ENCODE measurements at places on chromosomes 5 and 9.

DNA sequence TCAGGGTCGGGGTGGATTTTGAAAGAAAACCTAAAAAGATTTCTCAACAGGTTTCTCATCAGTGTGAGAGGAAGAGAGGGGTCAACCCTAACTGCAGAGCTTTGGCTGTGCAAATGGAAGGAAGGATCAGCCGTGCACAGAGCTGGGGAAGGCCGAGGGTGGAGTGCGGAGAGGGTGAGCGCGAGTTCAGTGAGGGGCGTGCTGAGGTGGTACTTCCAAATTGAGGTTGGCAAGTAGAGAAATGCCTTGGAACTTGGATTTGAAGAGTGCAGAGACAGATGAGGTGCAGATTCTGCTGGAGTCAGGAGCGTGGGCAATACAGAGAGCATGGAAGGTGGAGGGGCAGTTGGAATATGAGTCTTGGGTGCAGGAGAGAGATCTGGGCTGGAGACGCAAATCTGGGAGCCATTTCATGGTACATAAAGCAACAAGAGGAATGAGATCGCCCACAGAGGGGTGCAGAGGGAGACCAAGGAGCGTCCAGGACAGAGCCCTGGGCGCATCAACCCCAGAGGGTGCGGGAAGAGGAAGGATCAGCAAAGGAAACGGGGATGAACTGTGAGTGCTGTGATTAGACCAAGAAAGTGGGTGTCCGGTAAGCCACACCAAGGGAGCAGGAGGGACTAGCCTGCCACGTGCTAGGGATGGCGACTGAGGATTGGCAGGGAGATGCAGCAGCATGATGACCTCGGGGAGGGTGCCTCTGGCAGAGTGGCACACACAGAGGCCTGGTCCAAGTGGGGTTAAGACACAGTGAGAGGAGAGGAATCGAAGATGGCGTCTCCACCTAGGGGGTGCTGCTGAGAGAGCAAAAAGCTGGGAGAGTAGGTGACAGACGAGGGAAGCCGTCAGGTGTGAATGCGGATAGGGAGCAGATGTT lies 105.8 kb downstream of the ADAMTS2 start:
- DNase-seq = no peak

GRCh38 chr5:125203912-125204311 lies 457.5 kb upstream of the ZNF608 start:
- DNase-seq = no peak

DNA sequence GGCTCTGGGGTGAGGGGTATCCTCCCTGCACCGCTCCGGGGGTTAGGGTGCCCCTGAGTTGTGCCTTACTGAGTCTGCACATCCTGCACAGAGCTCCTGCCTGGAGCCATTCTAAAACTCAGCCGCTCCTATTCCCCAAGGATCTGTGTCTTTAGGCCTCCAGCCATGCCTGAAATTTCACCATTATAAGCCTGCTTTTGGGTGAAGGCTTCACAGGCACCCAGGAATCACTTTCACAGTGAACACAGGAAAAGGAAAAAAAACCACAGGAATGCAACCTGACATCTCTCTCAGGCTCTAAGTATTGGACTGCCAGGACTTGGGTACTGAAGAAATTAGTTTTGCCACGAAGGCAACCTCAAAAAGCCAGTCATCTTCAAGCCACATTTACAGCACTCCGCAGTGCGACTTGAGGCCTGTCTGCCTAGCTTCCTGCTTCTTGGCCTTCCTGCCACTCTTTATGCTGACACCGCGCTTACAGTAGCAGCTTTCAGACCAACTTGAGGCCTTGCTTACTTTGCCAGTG lies 30.9 kb downstream of the GALNT10 start:
- DNase-seq = no peak

DNA sequence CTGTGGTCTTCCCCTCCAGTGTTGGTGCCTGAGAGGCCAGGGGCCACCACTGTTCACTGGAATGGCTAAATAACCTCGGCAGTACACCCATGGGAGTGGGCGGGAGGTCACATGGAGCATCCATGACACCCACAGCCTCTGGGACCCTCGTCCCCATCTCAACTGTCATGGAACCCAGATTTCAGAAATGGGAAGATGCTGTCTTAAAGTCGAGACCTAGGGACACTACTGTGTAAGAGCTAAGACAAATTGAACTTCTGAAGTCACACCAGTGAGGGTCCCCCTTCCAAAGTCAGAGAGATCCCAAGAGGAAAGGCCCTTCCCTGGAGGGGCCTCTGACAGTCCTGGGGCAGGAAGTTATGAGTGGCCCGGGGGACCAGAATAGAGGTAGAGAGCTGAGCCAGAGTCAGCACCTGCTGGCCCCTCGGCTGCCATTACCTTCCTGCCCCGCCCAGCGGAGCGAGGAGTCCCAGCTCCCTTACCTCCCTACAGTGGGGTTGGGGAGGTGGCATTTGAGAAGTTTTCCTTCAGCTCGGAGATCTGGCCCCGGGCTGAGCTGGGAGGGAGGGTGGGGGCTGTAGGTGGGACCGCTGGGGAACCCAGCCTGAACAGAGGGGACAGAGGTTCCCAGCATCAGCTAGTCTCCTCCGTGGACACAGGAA lies 7.6 kb downstream of the BARX1 start:
- DNase-seq = no peak

DNA sequence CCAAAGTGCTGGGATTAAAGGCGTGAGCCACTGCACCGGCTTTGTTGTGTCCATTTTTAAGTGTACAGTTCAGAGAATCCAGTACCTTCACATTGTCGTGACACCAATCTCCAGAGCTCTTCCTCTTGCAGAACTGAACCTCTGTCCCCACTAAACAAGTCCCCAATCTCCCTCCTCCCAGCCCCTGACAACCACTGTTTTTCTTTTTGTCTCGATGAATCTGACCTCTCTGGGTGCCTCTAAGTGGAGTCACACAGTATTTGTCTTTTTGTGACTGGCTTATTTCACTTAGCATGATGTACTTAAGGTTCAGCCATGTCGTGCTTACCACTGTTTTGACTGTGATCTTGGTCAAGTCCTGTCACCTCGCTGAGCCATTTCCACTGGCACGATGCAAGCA lies 1.6 kb downstream of the WDR38 start:
- no peak for DNase-seq

- DNase-seq = no peak
These were observed 18.6 kb upstream of the RECK start for GRCh38 chr9:36018129-36018528.

DNA sequence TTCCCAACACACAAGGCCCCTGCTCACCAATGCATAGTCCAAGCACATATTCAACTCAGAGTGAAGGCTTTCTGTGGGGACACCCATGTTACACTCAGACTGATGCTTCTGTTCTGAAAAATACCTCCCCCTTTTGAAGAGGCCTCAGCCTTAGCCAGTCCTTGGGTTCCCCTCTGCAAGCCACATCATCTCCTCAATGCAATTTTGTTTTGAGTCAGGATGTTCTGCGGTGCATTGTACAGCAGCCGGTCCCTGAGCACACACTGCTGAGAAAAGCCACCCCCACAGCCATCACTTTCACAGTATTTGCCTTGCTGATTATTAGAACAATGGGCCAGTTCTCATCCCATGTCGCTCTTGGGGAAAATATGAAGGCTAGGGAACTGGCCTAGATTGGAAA lies 241.2 kb downstream of the FAM114A2 start:
- no peak for DNase-seq

DNA sequence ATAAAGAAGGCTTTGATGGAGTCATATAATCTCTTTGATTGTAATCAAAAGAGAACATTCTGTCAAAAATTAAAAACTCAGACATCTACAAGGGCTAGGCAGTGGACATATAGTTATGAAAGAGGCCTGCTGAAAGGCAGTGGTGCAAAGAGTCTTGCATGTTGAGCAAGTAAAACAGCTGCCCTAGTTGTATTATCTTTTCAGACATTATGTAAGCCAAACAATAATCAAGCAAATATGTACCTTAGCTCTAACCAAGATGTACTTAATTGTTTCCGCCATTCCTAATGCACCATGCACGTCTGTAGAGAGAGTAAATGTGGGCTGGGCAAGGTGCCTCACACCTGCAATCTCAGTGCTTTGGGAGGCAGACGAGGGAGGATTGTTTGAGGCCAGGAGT lies 14.3 kb downstream of the GAPT start:
- no peak for DNase-seq

DNA sequence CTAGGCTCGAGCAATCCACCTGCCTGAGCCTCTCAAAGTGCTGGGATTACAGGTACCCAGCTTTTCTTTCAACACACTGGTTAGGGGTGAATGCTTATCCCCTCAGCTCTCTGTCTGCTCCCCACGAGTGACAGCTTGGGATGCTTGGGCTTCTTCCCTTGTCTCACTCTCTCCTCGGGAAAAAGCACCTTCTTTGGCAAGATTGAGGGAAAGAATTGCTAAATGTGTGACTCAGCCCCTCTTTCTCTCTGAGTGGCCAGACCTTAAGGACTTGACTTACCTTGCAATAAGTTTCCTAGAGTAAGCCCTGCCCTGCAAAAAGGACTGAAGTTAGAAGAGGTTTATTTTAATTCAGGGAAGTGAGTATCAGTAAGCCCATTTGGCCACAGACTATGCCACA lies 68.1 kb upstream of the ERBIN start:
- DNase-seq = no peak

GRCh38 chr5:77906806-77907205 lies 130.7 kb upstream of the TBCA start:
- no peak for DNase-seq

- DNase-seq = no peak
These were observed 46.6 kb downstream of the CD180 start for GRCh38 chr5:67149951-67150523.

- no peak for DNase-seq
These were observed 122.1 kb downstream of the YIPF5 start for GRCh38 chr5:144048259-144048856.

DNA sequence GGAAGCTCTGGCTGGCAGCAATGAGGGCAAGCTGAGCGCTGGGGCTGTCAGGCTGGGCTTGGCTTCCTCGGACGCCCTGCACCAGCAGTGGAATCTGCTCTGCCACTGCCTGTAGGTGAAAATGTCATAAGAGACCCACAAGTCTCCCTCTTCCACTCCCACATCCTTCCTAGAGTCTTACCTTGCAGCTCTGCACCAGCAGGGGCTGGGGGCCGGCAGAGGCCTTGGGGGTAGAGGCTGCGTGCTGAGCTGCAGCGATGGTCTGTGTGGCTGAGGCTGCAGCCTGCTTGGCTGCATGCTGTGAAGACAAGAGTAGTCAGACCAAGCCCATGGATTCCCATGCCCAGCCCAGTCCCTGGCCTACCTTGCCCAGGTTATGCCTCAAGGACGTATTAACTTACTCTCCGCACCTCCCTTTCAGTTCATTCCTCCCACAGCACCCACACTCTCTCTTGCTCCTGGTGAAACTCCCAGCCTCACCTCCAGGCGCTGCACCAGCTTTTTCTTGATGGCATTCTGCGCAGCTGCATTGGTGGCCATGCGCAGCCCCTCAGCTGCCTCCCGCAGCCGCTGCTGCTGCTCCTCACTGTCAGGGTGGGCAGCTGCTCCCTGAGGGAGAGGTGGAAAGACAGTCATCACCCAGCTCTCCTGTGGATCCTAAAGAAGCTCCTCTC lies 17.3 kb downstream of the TLN1 start:
- no peak for DNase-seq

DNA sequence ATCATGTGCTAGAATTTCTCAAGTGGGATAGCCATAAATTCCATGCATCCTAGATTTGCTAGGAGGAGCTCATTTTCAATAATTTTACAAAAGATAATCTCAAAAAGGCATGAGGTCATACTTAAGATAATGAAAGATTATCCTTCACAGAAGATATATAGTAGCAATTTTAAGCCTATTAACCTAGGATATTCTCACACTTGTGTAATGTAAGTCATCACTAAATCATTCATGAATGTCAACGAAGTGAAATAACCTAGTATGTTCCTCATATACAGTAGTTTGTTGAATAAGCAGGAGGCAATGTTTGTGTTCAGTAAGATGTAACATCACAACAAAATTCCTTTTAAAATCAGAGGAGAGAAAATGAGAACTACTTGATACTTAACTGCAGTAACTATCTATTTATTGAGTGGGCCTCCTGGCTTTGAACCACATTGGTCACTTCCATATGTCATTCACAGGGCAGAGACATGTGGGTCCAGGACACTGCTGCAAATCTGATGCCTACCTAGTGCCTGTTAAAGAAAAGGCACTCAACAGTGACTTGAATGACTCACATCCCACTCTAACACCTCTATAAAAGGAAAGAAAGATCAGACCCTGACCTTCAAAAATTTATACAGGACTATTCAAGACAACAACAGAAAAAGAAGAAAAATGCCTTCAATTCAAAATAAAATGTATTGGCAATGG lies 8.2 kb downstream of the LIFR start:
- DNase-seq = no peak

DNA sequence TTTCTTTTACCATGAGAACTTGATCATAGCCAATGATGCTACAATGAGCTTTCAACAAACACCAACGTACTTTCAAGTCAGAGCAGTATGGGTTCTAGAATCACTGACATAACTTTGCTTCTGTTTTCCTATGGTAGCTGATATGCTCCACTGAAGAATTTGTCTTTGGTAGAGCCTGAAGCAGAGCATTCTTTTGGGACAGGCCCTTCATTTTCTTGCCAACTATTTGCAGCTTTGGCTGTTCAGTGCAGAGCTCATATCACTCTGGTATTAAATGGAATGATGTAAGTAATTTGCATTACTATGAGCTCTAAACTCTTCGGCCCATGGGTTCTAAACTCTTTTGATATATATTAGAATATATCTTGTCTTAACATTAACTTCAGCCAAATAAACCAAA lies 51.8 kb upstream of the APC start:
- no peak for DNase-seq

DNA sequence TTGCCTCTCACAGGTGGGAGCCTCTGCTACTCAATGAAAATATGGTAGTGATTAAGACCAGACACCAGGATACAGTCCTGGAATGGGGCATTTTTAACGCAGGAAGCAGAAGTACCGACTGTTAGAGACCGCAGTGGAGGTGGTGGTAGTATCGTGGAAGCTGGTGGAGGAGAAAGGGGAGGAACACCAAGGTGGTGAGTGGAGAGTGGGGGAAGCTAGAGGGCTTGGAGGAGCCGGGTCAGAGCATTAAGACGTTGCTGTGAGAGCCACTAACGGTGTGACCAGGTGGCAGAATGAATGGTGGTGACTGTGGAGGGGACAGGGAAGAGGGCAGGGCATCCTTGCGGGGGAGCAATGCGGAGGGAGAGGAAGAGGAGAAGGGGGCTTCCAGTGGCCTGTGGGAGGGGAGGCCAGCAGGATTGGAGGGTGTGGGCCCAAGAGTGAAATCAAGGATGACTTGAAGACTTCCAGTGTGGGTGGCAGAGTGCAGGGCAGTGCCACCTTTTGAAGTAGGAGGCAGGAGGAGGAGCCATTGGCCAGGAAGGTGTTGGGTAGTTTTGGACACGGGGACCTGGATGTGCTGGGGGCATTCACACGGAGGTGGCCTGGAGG lies 1.6 kb upstream of the UBAC1 start:
- no peak for DNase-seq
